GM23338 (cell line): ENCODE measurements at places on chromosomes 2 and 18.

- H3K36me3 ChIP-seq, result no peaks in the 10 kb centered on the region; the same call in 1 of the 2 replicates
- H3K4me3 ChIP-seq, result no peak overlapping the region
- H3K4me1 ChIP-seq, result peaks cover 16% of the 10 kb centered on the region
Observed at GRCh38 chr2:64947885-64948284, 41.3 kb upstream of the SLC1A4 start.

DNA sequence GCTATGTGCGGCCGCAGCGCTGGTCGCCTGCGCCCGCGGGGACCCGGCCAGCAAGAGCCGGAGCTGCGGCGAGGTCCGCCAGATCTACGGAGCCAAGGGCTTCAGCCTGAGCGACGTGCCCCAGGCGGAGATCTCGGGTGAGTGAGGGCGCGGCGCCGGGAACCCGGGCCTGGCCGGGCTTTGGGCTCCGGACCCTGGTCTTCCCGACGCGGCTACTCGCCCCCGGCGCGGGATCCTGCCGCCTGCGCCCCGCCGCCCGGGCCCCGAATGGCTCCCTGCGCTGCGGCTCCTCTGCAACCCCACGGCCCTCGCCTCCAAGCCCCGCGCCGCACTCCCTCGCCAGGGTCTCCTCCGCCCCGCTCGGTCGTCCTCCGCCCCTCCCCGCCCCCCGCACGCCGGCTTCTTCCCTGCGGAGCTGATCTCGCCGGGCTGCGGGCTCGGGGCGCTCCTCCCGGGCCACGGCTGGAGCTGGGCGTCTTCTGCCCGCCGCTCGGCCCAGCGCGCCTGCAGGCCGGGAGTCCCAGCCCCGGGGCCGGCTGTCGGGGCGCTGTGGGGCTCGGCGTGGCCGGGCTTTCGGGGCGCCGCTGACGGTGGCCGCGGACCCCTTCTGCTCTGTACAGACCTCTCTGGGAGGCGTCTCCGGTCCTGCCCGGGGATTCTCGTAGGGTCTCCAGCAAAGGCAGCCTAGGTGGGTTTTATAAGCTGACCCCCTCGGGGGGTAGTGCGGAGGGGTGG is 652 bp downstream of the GPC1 start:
- H3K4me1 ChIP-seq, result peaks cover 8% of the 10 kb centered on the region; the same call in 1 of the 2 replicates
- H3K36me3 ChIP-seq, result no peaks in the 10 kb centered on the region
- DNase-seq, result no peak
- H3K4me3 ChIP-seq, result peak overlapping the region; percentile 64
- H3K27ac ChIP-seq, result no peak overlapping the region
- peaks cover 19% of the 10 kb centered on the region for H3K27me3 ChIP-seq

- peaks cover 12% of the 10 kb centered on the region; the same call in 1 of the 2 replicates for H3K4me1 ChIP-seq
- H3K36me3 ChIP-seq, result no peaks in the 10 kb centered on the region
- H3K27ac ChIP-seq, result no peak overlapping the region
- H3K27me3 ChIP-seq, result no peaks in the 10 kb centered on the region
Observed at GRCh38 chr2:33197198-33197938, 250.6 kb downstream of the LTBP1 start.

DNA sequence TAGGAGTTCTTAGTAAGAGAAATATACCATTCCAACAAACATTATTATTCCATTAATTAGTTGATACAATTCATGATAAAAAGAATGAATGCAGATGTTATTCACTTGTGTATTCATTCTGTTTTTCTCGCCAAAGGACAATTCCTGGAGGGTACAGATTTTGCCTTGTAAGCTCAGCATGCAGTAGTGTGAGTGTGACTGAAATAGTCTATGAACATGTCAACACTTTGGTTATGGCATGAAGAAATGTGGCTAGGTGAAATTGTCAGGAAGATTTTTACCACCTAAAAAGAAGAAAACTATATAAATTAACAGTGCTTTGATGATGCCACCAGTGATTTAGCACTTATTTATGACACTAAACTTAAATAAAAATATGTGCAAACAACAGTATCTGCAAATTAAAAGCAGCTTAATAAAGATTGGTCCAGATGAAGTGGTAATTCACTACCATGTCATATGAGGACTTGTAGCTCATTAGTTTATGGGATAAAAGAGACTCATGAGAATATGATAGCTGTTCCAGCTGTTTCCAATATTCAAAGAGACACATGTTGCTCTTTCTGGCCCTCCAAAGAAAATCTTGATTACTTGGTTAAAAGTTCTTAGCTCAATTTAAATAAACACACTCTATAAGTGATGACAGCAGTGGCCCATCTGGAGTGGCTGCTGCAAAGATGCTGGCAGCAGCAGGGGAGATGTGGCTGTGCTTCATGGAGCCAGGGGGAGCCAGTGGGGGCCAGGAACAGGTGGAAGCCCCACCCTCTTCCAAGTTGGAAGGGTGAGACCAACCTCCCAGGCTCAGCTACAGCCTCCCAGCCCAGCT is 165.0 kb downstream of the CDH19 start:
- no peak for DNase-seq
- H3K4me3 ChIP-seq, result no peak overlapping the region
- no peaks in the 10 kb centered on the region for H3K27me3 ChIP-seq
- H3K27ac ChIP-seq, result no peak overlapping the region
- no peaks in the 10 kb centered on the region for H3K36me3 ChIP-seq
- H3K4me1 ChIP-seq, result no peaks in the 10 kb centered on the region

GRCh38 chr18:45275367-45276113 is 339.7 kb upstream of the SLC14A2 start:
- H3K4me3 ChIP-seq, result no peak overlapping the region
- no peaks in the 10 kb centered on the region for H3K27me3 ChIP-seq
- no peaks in the 10 kb centered on the region for H3K36me3 ChIP-seq
- H3K4me1 ChIP-seq, result no peaks in the 10 kb centered on the region
- H3K27ac ChIP-seq, result no peak overlapping the region
- DNase-seq, result peak; percentile 76

DNA sequence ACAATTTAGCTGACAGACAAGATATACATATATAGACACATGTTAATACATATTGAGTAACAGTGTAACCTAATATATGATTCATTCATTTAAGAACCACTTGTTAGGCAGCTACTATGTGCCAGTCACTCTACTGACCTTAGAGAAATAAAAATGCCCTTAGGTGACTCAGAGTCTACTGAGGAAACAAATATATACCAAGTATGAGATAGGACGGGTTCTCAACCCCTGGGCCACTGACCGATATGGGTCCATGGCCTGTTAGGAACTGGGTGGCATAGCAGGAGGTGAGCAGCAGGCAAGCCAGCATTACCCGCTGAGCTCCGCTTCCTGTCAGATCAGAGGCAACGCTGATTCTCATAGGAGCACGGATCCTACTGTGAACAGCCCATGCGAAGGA is 14.8 kb downstream of the STRN start:
- DNase-seq, result no peak
- H3K36me3 ChIP-seq, result no peaks in the 10 kb centered on the region
- H3K4me1 ChIP-seq, result peaks cover 53% of the 10 kb centered on the region
- H3K27me3 ChIP-seq, result no peaks in the 10 kb centered on the region
- no peak overlapping the region for H3K4me3 ChIP-seq

DNA sequence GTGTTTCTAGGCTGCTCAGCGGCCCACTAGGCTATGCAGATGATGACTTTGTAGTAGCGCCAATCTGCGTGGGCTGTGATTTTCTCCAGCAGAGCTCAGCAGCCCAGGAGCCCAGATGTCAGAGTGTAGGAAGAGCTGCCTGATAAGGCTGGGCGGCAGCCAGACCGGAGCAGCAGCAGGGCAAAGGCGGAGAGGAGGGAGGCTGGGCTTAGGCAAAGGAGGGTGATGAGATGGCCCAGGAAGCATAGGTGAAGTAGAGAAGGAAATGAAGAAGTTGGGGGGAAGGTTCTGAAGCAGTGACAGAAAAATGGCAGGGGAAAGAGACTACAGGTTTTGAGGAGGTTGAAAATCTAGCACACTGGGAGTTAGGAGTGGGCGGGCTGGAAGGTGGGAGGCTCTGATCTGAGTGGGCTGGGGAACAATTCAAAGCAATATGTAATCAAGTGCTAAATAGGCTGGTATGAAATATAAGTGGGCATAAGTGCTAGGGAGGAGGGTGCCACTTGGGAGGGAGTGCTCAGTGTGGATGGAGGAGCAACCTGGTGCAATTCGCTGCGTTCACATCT is 50.6 kb upstream of the STPG4 start:
- H3K4me3 ChIP-seq, result no peak overlapping the region
- DNase-seq, result no peak
- no peaks in the 10 kb centered on the region for H3K36me3 ChIP-seq
- no peaks in the 10 kb centered on the region for H3K27me3 ChIP-seq
- no peak overlapping the region for H3K27ac ChIP-seq

DNA sequence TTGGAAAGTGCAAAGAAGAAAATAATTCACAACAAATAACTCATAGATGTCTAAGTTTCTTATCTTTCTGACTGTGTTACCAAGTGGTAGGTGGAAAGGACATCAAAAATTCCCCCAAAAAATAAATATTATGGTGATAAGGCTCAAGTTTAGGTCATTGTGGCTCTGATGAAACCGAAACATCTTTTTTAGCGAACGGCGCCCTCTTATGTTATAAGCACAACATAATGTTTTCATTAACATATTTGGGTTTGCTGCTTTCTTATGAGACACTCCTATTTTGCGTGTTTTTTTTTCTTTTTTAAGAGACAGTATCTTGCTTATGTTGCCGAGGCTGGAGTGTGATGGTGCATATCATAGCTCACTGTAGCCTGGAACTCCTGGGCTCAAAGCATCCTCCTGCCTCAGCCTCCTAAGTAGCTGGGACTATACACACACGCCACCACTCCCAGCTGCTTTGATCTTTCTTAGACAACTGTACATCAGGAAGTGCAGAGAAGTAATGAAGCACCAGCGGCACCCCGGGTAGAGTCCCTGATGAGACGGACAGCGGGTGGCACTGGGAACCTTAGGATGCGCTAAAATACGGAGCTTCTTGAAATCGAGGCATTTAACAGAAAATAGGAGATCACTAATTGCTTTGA is 38.5 kb upstream of the SLC35G4 start:
- no peak overlapping the region for H3K27ac ChIP-seq
- no peaks in the 10 kb centered on the region for H3K36me3 ChIP-seq
- H3K4me3 ChIP-seq, result no peak overlapping the region
- DNase-seq, result peak; percentile 29

DNA sequence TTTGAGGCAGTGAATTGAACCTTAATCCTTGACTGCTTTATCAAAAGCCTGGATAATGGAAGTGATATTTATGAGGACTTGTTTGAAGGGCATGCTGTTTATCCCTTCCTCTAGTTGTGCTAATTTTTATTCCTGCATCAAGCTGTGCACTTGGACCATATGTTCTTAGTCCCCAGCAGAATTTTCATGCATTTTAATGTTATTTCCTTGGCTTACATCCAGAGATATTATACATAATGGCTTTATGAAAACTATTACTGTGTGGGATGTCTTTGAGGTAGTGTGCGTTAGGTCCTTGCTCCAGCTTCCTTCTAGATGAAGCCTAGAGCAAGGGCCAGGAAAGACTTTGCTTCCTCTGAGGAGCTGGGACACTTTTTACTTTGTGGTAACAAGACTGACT is 378.4 kb downstream of the LPIN1 start:
- no peaks in the 10 kb centered on the region for H3K4me1 ChIP-seq
- no peak overlapping the region for H3K4me3 ChIP-seq
- H3K27me3 ChIP-seq, result no peaks in the 10 kb centered on the region
- no peak overlapping the region for H3K27ac ChIP-seq
- no peak for DNase-seq

DNA sequence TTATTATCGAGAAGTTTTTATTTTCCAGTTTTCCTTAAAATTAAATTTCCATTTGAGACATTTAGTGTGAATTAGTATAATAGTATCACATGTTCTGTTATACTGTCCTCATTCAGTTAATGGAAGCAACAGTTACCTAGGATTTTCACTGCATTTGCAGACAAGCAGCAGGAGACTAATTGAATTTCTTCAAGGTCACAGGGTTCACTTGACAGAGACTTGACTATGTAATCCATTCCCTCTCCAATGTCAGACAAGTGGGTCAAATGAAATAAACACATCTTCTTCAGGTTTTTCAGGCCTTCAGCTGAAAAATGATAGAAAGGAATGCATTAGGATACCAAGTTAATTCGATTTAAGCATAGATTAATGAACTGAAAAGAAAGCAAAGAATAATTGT is 26.7 kb downstream of the NLRC4 start:
- no peak overlapping the region for H3K27ac ChIP-seq
- H3K4me1 ChIP-seq, result no peaks in the 10 kb centered on the region
- no peaks in the 10 kb centered on the region for H3K27me3 ChIP-seq
- DNase-seq, result no peak
- no peak overlapping the region for H3K4me3 ChIP-seq

- no peak overlapping the region for H3K4me3 ChIP-seq
- H3K27me3 ChIP-seq, result no peaks in the 10 kb centered on the region
- no peaks in the 10 kb centered on the region for H3K36me3 ChIP-seq
- DNase-seq, result no peak
Observed at GRCh38 chr2:235577404-235578330, 83.8 kb downstream of the AGAP1 start.

DNA sequence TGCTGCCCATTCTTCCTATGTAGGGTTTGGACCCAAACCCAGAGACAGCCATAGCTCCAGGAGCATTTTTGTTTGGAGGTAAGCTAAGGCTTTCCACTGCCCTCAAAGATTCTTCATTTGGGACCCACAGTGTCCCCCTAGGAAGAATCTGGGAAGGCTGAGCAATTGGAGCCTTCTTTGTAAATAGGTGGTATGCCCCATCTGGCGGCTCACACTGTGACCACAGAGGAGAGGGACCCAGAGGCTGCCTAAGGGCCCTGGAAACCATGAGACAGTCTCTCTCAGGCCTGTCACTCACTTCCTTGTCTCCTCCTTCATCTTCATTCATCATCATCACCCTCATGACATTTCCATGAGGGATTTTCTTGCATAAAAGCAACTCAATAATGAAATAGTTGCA is 215.4 kb upstream of the OSR1 start:
- no peaks in the 10 kb centered on the region for H3K36me3 ChIP-seq
- no peak overlapping the region for H3K27ac ChIP-seq
- H3K4me3 ChIP-seq, result no peak overlapping the region
- H3K4me1 ChIP-seq, result 0 out of 2 replicates have a peak, but pooled peaks cover 4% of the 10 kb centered on the region

GRCh38 chr18:21980744-21981143 is 188.6 kb upstream of the GATA6 start:
- H3K36me3 ChIP-seq, result no peaks in the 10 kb centered on the region
- H3K4me3 ChIP-seq, result no peak overlapping the region

DNA sequence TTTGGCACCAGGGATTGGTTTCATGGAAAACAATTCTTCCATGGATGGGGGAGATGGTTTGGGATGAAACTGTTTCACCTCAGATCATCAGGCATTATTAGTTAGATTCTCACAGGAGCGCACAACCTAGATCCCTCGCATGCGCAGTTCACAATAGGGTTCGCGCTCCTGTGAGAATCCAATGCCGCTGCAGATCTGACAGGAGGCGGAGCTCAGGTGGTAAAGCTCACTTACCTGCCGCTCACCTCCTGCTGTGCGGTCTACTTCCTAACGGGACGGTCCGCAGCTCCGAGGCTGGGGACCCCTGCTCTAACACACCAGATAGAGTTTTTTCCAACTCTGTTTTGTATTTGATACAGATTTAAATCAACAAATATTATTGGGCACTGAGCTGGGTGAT is 286.5 kb downstream of the MTX2 start:
- H3K4me3 ChIP-seq, result no peak overlapping the region
- H3K27ac ChIP-seq, result no peak overlapping the region
- DNase-seq, result peak; percentile 56
- H3K36me3 ChIP-seq, result no peaks in the 10 kb centered on the region
- H3K27me3 ChIP-seq, result peaks cover 8% of the 10 kb centered on the region

GRCh38 chr2:55109219-55109891 is 59.1 kb upstream of the RTN4 start:
- H3K27me3 ChIP-seq, result no peaks in the 10 kb centered on the region
- H3K27ac ChIP-seq, result no peak overlapping the region
- peaks cover 8% of the 10 kb centered on the region; the same call in 1 of the 2 replicates for H3K4me1 ChIP-seq
- DNase-seq, result no peak
- no peaks in the 10 kb centered on the region for H3K36me3 ChIP-seq
